Fibroblast of skin of back (primary cell): ENCODE measurements at places on chromosomes 11 and 22.
A peak's percentile ranks its signal among the peaks of the same experiment; 100 is the strongest.

GRCh38 chr11:12456651-12457579 is 79.5 kb downstream of the PARVA start:
- DNase-seq: peak; percentile 69

GRCh38 chr22:45503816-45504372 is 1.2 kb downstream of the FBLN1 start:
- DNase-seq: no peak

DNA sequence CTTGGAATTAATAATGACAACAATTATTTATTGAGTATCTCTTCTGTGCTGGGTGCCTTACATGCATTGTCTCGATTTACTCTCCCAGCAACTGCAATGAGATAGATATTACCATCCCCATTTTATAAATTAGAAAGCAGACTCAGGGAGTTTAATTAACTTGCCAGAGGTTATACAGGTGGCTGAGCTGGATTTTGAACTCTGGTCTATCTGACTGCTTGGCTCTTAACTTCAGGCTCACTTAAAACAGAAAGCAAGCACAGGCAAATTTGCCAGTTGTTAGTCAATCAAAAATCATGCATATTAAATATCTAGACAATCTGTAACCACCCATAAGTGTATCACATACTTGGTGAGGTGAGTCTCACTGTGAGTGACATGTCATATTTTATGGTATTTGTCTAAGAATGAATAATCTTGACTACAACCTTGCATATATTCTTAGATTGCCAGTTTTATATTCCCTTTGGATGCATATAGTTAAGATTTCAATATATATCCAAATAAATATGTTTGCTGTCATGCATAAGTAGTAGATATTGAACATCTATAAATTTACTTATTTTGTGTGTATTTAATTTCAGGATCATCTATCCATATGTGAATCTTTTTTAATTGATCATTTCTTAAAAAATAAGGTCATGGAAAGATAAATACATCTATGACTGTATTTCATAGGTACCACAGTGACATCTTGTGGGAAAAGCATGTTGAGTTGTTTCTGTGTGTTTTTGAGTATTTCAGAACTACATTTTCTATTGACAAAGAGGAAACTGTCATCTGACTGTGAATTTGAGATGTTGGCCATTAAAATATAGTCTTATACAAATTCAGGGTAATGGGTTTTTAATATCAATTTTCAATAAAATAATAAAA is 112.0 kb upstream of the ARHGAP42 start:
- DNase-seq: peak; percentile 43

- peak; percentile 45 for DNase-seq
These were observed 21.0 kb upstream of the GNB1L start for GRCh38 chr22:19875531-19876313.

GRCh38 chr22:42367980-42368378 is 64.2 kb downstream of the NFAM1 start:
- DNase-seq: no peak

DNA sequence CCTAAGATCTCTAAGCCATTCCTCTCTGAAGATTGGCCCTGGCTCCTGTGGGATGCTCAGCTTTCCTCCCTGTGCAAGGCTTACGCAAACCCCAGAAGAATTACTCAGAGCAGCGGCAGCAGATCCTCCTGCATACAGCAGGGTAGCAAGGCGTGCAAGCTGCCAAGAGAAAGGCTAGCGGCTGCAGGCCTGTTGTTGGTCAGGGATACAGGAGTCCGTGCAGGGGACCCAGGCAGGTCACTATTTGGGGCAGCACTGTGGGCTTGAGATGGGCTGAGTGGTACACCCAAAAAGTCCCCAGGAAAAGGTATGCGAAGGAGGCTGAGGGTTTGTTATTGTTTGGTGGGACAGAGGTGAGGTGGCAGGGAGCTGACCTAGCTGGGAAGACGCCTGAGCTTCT is 1.5 kb downstream of the GLB1L2 start:
- no peak for DNase-seq

GRCh38 chr11:9664276-9665171 is 647 bp downstream of the SWAP70 start:
- DNase-seq: peak; percentile 58

DNA sequence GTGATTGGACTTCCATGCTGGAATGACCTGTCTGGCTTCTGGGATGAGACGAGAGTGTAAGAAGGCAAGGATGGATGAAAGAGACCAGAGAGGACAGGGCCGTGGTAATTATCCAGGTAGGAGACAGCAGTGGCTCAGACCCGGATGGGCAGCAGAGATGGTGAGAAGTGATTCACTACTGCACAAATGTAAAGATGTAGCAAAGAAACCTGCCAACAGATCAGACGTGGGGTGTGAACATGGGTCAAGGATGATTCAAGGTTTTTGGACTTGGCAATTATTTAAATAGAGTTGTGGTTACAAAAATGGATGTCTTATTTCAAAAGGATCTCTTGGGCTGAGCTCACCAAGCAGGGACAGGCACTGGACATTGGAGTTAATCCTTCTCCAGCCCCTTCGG is 32.7 kb downstream of the RIBC2 start:
- no peak for DNase-seq

DNA sequence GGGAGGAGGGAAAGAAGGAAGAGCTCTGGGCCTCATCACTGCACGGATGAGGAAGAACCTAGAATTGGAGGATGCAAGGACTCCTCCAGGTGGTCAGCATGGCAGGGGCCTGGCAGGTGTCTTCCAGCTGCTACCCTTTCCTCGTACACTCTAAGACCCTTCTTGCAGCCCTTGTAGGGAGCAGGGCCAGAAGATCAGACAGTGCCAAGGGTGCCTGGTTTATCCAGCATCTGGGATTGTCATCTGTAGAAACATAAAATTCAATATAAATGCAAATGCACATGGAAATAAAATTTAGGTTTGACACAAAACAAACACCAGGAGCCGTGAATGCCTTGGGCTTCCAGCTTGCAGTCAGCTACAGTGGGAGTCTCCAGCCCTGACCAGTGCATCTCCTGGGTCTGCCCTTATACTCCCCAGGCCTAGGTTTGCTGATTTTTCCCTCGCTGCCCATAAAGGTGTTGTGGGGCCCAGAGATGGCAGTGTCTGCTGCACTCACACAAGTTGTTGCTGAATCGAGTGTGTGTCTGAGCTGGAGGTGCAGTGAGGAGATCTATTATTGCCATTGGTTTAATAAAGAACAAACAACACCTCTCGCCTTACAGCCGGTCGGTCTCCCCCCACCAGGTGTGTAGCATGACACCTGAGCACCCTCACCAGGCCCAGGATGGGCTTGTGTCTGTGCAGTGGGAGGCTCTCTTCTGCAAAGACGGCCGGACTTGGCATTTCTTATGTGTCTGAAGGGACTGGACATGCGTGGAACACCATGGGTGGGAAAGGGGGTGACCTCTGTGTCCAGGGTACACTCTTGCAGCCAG is 87.1 kb downstream of the BCR start:
- no peak for DNase-seq

- no peak for DNase-seq
These were observed 7.2 kb downstream of the ATG16L2 start for GRCh38 chr11:72821221-72821919.

GRCh38 chr11:107956543-107956942 is 28.3 kb downstream of the RAB39A start:
- DNase-seq: no peak

DNA sequence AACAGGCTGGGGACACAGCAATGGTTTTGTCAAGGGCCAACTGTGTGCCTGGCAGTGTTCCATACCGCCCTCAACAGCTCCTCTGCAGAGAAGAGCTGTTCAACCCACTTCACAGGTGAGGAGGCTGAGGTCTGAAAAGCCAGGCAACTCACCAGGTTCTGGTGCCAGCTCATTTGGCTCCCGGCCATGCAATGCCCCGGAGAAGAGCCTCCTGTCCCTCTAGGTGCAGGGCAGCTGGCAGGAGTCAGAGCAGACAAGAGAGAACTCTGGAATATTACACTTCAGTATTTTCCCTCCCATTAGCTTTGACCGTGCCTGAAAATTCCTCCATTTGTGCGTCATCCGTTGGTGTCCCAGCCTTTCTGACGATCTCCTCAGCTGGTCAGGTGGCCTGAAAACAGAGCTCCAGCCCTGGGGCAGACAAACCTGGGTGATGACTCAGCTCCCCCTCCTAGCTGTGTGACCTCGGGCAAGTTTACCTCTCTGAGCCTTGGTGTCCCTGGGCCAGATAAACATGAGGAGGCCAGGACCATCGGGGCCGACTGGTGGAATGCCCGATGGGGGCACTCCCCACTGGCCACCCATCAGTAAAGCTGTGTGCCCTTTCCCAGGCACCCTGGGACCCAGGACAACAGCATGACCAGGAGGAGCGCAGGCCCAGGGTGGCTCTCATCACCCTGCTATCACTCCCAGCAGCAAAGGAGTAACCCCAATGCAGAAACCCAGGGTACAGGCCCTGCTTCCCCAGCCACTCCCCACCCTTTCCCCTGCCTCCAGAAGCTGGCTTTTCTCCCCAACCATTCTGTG is 9.6 kb upstream of the C1QTNF6 start:
- peak; percentile 27 for DNase-seq

DNA sequence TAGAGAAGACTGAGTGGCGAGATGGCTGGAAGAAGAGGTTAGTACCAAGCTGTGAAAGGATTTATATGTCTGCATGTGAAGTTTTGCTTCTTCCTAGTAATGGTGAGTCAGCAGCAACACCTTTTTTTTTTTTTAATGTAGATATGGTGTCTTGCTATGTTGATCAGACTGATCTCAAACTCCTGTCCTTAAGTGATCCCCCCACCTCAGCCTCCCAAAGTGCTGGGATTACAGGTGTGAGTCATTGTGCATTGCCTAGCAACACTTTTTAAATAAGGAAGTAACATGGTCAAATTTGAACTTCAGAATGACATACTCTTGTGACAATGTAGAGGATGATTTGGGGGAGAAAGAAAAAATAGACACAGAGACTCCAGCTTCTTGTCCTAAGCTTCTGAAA is 6.5 kb upstream of the CSTPP1 start:
- peak; percentile 66 for DNase-seq

DNA sequence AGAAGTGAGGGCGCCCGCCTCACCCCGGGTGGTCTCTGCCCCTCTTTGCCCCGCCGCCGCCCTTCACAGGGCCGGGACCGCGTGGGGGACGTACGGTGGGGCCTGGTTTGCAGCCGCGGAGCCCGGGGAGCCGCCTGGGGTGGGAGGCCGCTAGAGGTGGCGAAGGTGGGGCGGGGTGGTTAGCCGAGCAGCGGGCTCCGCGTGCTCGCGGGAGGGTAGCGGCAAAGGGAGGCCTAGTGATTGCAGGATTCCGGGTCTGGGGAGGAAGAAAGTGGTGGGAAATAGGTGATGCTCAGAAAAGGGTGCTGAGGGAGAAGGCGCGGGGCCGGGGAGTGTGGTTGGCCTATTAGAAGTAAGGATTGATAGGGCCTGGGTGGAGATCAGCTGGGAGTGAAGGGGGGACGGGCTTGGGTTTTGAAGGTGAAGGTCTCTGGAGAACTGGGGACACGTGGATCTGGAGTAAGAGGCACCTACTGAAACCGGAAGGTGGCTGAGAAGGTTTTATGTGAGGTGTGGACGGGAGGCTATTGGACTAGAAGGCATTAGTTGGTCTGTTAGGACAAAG is 571 bp downstream of the FAR1 start:
- peak; percentile 23 for DNase-seq

DNA sequence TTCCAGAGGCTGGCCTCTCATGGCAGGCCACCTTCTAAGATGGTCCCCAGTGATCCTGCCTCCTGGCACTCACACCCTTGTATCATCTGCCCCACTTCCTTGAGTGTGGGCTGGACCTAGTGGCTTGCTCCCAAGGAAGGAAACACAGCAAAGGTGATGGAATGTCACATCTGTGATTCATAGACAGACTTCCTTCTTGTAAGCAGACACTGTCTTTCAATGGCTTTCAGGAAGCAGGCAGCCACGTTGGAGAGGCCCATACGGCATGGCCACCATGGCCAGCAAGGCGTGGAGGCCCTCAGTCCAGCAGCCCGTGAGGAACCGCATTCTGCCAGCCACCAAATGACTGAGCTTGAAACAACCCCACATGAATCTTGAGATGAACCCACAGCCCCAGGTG is 11.3 kb downstream of the LMO1 start:
- DNase-seq: no peak

DNA sequence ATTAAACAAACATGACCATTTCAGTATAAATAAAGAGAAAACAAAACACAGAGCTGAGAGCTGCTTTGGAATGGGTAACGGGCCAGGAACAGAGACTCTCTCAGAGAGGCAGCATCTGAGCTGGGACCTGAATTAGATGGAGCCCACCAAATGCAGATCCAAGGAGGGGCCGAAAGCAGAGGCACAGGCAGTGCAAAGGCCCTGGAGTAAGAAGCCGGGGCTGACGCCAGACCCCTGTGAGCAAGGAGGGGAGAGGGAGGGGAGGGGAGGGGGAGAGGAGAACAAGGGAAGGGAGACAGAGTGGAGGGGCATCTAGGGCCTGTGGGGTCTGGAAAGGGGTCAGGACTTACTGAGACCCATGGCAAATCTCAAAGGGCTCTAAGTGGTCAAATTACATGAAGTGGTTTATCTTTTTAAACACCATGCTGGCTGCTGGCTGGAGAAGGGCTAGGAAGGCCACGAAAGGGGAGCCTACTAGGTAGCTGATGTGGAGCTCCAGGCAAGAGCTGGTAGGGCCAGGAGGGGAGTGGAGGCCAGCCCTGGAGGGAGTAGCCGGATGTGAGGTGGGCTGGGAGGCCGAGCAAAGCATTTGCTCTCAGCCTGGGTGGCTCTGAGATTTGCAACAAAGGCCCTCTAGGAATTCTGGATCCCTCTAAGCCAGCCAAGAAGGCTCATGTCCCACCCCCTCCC is 3.2 kb downstream of the OSBPL5 start:
- no peak for DNase-seq

- DNase-seq: peak; percentile 66
These were observed 22.8 kb upstream of the GUCY1A2 start for GRCh38 chr11:107041088-107041444.

DNA sequence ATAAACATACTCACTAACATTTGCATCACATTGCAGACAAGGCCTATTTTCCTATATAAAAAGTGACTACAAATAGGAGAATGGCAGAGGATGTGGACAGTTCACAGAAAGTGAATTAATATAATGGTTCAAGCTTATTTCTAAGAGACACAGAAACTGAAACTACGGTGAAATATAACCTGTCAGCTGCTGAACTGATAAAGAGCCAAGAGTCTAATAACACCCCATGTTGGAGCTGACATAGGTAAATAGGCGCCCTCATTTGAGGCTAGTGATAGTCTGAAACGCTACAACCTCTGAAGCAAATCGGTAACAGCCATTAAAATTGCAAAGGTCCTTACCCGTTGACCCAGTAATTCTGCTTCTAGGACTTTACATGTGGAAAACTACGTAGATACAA is 14.0 kb downstream of the AP1B1 start:
- no peak for DNase-seq
